ENCODE measurements at places on chromosomes 5 and 9.

DNA sequence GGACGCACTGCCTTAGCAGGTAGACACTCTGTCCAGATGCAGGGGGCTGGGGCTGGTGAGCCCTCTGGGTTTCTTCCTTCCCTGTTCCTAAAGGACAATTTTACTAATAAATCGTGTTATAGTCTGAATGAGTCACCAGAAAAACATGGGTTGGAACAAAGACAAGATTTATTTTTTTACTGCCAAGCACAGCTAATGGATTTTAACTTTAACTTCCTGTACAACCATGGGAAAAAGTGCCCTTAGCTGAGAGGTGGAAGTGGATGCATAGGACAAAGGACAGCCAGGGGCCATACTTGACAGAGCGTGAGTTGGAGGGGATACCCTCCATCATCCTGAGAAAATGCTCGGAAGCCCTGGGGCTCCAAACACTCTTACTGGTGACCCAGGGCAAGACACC lies 300.7 kb downstream of the MSX2 start:
- no peaks in the 10 kb centered on the region for H3K36me3 ChIP-seq
- H3K4me3 ChIP-seq = no peak overlapping the region

DNA sequence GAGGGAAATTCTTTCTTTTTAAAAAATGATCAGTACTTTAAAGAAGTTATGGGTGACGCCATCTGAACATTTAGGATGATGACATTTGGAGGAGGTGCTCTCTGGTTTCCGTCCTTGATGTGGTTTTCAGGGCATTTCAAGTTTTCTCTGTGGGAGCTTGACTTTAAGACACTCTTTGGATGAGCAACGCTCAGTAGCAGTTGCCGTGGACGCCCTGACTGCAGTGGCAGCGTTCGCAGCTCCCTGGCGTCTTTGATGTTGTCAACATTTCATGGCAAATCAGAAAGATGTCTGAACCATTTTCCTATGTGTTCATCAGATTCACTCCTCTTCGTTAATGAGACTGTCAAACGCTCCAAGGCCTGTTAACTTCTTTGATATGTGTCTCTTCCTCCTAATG lies 86.1 kb downstream of the ZNF354C start:
- no peak for DNase-seq
- H3K36me3 ChIP-seq = no peaks in the 10 kb centered on the region
- H3K4me3 ChIP-seq = no peak overlapping the region

GRCh38 chr9:113578882-113579282 lies 115.4 kb downstream of the RGS3 start:
- DNase-seq = peak; percentile 91
- H3K4me1 ChIP-seq = peaks cover 76% of the 10 kb centered on the region
- no peak overlapping the region for H3K4me3 ChIP-seq
- peak overlapping the region; percentile 88 for H3K27ac ChIP-seq

DNA sequence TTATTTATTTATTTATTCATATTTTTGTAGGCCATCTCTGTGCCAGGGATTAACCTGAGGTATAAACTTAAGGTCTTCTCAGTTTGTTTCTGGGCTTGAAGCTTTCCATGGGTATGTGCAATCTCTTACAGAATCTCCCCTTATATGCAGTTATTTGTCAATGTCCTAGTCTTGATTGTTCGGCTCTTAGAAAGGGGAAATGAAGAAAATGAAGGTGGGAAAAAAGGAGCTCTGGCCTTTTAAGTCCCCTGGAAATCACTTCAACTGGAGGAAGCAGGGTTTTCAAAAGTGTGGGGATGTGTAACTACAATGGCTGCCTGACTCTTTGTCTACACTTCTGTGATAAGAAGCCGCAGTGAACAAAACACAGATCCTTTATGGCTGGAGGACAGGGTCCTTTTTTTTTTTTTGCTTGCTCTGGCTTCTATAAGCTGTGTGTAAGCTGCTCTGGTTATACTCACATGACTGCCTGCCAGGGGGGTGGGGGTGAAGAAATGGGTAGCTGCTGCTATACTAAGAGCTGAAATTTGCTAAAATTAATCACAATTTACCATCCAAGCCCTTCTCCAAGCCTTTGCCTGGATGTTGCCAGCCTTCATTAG lies 33.7 kb downstream of the CENPP start:
- no peaks in the 10 kb centered on the region for H3K4me1 ChIP-seq
- no peak for DNase-seq
- no peak overlapping the region for H3K4me3 ChIP-seq
- H3K27ac ChIP-seq = no peak overlapping the region
- no peaks in the 10 kb centered on the region for H3K36me3 ChIP-seq

DNA sequence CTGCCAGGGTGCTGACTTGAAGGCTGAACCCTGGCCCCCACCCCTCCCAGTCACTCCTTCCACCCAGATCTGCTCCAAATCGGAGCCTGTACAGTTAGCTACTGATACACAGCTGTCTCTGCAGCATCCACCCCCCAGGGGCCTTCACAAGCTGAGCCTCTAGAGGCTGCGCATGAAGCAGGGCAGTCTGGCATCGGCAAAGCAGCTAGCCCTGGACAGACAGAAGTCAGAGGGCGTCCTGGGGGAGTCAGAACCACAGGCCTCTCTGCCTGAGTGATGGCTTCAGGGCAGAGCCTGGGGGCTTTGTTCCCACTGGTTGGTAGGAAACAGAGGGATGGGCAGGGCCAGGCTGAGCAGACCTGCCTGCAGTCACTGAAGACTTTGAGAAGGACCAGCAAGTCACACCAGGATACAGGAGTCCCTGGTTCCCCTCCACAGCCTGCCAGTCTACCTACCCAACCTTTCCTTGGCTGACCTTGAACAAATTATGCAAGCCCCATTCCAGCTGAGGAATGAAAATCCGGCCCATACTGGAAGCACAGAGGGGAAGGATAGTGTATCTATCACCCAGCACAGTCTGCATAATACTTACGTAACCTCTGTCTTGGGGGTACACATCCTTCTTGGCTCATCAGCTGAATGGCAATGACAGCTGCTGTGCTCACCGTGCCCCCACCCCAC lies 8.8 kb downstream of the VDAC1 start:
- no peaks in the 10 kb centered on the region for H3K27me3 ChIP-seq
- H3K27ac ChIP-seq = no peak overlapping the region
- peaks cover 16% of the 10 kb centered on the region for H3K36me3 ChIP-seq

- H3K27ac ChIP-seq = no peak overlapping the region
- H3K4me3 ChIP-seq = no peak overlapping the region
- H3K4me1 ChIP-seq = no peaks in the 10 kb centered on the region
- H3K36me3 ChIP-seq = no peaks in the 10 kb centered on the region
These were observed 116.9 kb upstream of the MPDZ start for GRCh38 chr9:13396418-13396817.

GRCh38 chr9:96612105-96612965 lies 7.3 kb downstream of the CDC14B start:
- no peak overlapping the region for H3K27ac ChIP-seq
- H3K36me3 ChIP-seq = no peaks in the 10 kb centered on the region
- no peaks in the 10 kb centered on the region for H3K4me1 ChIP-seq
- no peak for DNase-seq
- no peak overlapping the region for H3K4me3 ChIP-seq
- peaks cover 42% of the 10 kb centered on the region for H3K27me3 ChIP-seq

DNA sequence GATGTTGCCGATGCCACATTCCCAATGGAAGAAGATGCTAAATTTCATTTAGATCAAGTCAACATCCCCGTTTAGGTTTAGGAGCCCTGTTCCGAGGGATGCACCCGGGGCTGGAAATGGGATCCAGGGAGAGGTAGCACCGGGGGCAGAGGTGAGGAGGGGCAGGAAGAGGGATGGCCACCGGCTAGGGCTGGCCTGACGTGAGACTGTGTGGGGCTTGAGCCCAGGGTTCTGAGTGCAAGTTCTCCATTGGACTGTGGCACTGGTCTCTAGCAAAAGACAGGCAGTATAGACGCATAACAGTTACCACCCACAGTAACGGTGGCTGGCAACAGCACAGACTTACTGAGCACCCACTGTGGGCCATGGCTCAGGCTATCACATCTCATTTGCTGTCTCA lies 209.0 kb upstream of the MVB12B start:
- H3K4me1 ChIP-seq = no peaks in the 10 kb centered on the region
- DNase-seq = peak; percentile 32
- H3K4me3 ChIP-seq = no peak overlapping the region
- H3K27me3 ChIP-seq = no peaks in the 10 kb centered on the region
- no peak overlapping the region for H3K27ac ChIP-seq

GRCh38 chr9:91948597-91949391 lies 1.2 kb downstream of the ROR2 start:
- H3K4me1 ChIP-seq = peaks cover 21% of the 10 kb centered on the region
- DNase-seq = peak; percentile 79
- no peaks in the 10 kb centered on the region for H3K36me3 ChIP-seq
- H3K27me3 ChIP-seq = peaks cover 52% of the 10 kb centered on the region
- peak overlapping the region; percentile 68 for H3K27ac ChIP-seq

All from left lung (tissue), 14 donors.